Stomach (tissue), 19 donors: ENCODE measurements at places on chromosomes 2 and 18. TPM values are rescaled to one million over a fixed set of nuclear protein-coding genes. Genes with fewer than 3 reads are reported as not detected.

The LHCGR gene
- not detected for polyA plus RNA-seq

The WDPCP gene
- polyA plus RNA-seq = 2.4 TPM

The SCN9A gene
- 0.15 TPM for polyA plus RNA-seq

The ANKRD36C gene
- polyA plus RNA-seq = 4.3 TPM

The CXCR1 gene
- 0.61 TPM for polyA plus RNA-seq

The KCNK3 gene
- 2.8 TPM for polyA plus RNA-seq

The THSD7B gene
- polyA plus RNA-seq = 0.05 TPM

The CHST10 gene
- polyA plus RNA-seq = 2.9 TPM

The MROH2A gene
- polyA plus RNA-seq = 1.4 TPM

The PRSS56 gene
- not detected for polyA plus RNA-seq

The SCG2 gene
- 1.2 TPM for polyA plus RNA-seq

The TTN gene
- polyA plus RNA-seq = 0.03 TPM

The SKA1 gene
- polyA plus RNA-seq = 2.1 TPM

The TWSG1 gene
- 8.3 TPM for polyA plus RNA-seq

The KCNG2 gene
- not detected for polyA plus RNA-seq

The SLC16A14 gene
- polyA plus RNA-seq = 0.31 TPM

The CCT4 gene
- 90.7 TPM for polyA plus RNA-seq

The NFU1 gene
- polyA plus RNA-seq = 56.3 TPM

The CROCC2 gene
- 0.03 TPM for polyA plus RNA-seq

The NPHP1 gene
- polyA plus RNA-seq = 1.5 TPM

The HTR2B gene
- polyA plus RNA-seq = not detected

The RGPD4 gene
- polyA plus RNA-seq = not detected
